CD4-positive, alpha-beta T cell treated with Interleukin-6 at 100 ng/mL for 8 hours (primary cell): ENCODE measurements at places on chromosomes 4 and X.

DNA sequence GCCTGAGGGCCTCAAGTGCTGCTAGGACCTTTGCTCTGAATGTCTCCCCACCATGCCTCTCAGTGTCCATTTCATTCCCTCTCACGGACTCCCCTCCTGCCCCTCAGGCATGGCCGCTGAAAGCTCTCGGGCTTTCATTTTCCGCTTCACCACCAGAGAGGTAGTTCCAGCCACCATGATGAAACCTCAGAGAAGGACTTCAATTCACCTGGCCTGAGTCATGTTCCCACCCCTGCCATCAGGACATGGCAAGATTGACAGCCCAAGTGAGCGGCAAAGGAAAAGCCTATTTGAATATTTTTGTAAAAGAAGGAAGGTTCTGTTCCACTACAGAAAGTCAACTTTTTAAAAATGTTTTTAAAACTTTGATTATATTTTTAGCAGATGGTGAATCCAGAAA, 249.3 kb upstream of the GALNT7 start:
- no peak for DNase-seq

DNA sequence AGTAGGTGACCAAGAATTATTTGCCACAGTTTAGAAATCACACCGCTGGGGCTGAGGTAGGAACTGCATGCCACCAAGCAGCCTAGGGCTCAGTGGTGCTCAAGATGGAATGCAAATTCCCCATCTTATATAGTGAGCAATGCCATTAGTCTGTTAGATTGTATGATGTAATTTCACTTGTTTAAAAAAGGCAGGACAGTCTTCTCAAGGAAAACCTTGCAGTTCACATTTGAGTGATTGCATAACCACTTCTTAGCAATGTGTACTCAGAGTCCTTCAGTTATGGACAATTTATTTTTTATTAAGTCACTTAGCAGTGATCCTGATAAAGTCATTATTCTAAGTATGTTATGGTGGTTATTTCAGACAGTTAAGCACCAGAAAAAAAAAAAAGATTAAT, 142.9 kb upstream of the SFRP2 start:
- DNase-seq: no peak

DNA sequence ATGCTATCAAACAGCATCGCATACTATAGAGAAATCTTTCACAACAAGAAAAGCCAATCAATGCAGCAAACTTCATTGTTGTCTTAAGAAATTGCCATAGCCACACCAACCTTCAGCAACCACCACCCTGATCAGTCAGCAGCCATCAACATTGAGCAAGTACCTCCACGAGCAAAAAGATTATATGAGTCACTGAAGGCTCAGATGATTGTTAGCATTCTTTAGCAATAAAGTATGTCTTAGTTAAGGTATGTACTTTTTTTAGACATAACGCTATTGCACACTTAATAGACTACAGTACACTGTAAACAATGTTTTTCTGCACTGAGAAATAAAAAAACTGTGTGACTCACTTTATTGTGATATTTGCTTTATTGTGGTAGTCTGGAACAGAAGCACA, 37.8 kb upstream of the FUNDC1 start:
- DNase-seq: no peak

DNA sequence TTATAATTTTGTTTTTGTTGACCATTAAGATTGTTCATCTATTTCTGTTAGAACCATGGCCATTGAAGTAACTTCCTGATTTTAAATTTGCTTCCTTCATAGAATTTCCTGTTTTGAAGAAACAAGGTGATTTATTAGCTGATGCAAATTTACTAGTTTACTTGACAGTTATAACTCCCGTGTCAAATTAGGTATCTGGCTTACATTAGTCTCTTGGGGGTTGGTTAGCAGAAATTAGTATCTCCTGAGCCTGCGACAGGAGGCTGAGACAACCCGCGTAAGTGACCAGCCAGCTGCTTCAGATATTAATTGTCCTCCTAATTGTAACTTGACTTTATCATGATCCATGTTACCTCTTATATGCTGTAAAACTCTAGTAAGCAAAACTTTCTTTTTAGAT, 154.3 kb downstream of the CFAP299 start:
- no peak for DNase-seq

GRCh38 chr4:15075875-15076274, 73.6 kb downstream of the CPEB2 start:
- no peak for DNase-seq

GRCh38 chr4:42995343-42995944, 102.9 kb downstream of the GRXCR1 start:
- DNase-seq: no peak

- no peak for DNase-seq
Observed at GRCh38 chr4:182569561-182569960, 326.4 kb downstream of the TENM3 start.

- no peak for DNase-seq
Observed at GRCh38 chrX:129161108-129161507, 362.2 kb downstream of the SMARCA1 start.

DNA sequence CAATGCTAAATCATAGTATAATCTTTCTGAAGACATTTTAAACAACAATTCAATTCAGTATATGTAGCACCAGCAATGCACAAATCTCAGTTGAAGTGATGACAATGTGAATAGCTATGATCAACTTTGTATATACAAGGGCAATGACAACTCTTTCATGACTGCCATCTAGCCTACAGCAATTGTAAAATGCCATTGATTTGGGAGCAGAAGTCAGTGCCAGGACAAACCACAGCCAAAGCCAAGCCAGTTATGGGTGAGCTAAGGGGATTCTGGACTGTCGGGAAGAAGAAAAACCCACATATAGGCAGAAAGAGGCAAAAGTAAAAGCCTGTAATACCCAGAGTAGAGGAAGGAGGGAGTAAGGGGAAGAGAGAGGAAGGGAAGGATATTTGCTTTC, 238.6 kb downstream of the MID1IP1 start:
- no peak for DNase-seq

GRCh38 chrX:20244931-20245330, 21.8 kb downstream of the RPS6KA3 start:
- DNase-seq: no peak

DNA sequence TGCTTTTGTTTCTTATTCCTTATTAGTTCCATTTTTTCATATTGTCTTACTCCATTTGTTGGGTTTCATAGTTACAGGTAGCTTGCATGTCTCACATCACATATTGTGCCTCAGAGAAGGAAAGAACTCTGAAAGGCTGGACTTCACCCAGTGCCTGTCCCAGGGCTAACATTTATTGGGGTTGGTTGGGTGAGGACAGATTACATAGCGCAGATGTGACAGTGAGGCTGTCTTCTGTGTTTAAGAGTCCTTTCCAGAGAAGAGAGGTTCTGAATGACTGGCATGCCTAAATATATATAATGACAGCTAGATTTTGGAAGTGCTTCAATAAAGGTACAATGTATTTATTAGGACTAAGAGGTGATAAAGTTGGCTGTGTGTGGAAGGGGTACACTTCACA, 2.7 kb downstream of the ZNF330 start:
- DNase-seq: no peak

DNA sequence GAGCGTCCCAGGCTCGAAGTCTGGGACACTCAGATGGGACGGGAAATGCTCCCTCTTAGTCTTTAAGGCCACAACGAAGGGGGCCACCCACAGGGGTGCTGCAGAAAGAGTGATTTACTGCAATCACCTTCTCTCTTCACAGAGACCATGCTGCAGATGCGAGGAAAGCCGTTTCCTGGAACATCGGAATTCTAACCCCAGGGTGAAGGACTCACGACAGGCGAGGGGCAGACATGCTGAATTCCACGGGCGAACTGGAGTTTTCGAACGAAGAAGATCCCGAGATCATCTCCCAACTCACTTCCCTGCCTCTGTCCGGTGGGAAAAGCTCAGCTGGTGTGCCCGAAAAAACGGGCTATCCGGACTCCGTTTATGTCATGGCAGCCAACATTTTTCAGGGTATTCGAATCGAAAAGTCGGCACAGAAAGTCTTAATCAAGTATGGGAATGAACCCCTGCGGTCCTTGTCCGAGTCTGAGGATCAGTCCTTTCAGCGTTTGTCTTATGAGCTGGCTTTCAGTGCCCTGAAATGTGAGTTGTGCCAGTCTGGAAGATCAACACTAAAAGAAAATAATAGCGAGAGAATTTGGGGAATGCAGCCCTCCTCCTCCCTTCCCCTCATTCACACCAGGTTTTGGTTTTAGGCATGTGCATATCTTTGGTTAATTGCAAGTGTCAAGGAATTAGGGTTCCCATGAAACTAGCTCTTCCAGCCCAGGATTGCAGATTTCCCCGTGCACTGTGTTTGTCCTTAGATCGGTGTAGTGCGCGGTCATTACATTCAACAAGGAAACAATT, 905 bp downstream of the NSUN7 start:
- DNase-seq: no peak

GRCh38 chr4:109156356-109156755, 146.1 kb downstream of the COL25A1 start:
- DNase-seq: no peak

- DNase-seq: no peak
Observed at GRCh38 chrX:110046001-110046400, 43.1 kb downstream of the TMEM164 start.

DNA sequence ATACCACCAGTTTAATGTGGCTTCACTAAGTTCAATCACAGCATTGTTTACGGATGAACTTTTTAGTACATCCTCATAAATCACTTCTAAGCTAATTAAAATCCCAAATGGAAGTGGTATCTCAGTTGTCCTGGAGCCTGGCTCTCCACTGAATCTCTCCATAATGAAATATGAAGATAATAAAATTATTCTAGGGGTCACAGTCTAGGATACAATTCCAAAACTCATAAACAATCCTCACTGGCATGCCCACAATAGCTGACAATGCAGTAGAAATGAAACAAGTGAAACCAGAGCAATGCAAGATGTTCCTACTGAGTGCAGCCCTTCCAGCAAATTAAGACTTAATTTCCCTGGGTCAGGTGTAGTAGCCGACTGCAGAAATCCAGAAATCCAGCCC, 47.3 kb upstream of the FAM9B start:
- DNase-seq: no peak

GRCh38 chr4:159946983-159947615, 844.2 kb downstream of the RAPGEF2 start:
- no peak for DNase-seq

GRCh38 chr4:25575611-25576010, 80.0 kb upstream of the SLC34A2 start:
- DNase-seq: no peak

DNA sequence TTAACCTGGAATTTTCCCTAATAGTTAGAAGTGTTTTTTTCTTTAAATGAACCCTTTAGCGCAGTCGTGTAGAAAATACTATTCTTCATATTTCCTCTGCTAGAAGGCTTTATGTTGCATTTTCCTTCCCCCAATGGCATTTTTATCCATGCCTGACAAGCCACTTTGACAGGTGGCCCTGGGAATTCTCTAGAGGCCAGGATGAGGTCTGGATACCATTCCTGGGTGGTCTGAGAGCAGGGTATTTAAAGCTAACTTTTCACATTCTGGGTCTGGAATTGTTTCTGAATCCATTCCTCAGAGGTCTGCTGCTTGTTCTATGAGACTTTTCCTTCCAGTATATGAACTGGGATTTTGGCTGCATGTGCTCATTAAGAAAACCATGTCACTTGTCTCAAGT, 31.2 kb upstream of the PDGFRA start:
- no peak for DNase-seq

DNA sequence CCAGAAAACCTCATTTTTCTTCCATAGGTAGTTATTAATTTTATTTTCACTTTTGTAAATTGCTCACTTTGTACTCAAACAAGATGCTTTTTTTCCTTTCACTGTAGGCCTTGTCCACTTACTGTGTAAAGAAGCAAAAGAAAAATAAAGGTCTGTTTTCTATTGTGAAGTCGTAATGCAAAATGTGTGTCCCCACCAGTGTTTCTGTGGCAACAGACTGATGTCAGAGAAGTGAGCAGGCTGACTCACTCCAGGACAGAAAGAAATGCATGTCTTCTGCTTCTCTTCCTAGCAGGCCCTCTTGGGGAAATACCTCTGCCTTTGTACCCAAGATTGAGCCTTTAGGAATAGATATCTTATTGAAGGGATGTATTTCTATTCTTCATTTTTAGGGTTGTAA, 30.3 kb downstream of the INPP4B start:
- no peak for DNase-seq
